ENCODE measurements at places on chromosomes 12 and 14.

DNA sequence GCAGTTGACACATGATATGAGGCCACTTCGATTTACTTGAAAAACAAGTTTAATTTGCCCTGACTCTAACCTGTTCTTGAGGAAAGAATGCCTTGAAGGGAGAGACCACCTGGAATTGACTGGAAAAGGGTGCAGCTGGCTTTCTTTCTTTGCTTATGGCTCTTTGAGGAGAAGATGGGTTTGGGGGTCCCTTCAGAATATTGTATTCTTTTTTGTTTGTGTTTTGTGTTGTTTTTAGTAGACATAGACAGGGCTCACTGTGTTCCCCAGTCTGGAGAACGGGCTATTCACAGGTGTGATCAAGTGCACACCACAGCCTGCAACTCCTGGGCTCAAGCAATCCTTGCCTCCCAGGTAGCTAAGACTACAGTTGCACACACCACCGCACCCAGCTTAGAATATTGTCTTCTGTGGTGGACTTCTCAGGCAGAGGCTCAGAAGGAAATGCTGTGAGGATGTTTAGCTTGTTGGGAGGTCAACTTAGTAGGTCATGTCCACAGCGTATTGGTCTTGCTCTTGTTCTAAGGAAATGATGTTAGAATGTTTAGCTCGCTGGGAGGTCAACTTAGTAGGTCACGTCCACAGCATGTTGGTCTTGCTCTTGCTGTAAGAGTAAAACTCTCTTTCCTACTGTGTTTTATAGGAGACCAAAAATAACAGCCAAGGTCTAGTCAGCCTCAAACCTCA lies 1.5 kb upstream of the NRL start:
- no peak for DNase-seq

- DNase-seq, result no peak
Measured at GRCh38 chr12:95022477-95022876, 19.0 kb upstream of the NDUFA12 start.

GRCh38 chr12:130375296-130376287 lies 37.9 kb downstream of the PIWIL1 start:
- DNase-seq, result no peak

DNA sequence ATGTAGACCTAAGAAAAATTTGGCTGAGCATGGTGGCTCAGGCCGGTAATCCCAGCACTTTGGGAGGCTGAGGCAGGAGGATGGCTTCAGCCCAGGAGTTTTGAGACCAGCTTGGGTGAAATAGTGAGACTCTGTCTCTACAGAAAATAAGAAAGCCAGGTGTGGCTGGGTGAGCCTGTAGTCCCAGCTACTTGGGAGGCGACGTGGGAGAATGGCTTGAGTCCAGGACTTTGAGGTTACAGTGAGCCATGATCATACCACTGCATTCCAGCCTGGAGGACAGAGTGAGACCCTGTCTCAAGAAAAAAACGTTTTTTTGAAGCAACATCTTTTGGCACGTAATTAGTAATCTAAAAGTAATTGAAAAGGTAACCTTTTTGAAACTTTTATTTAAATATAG lies 70.9 kb downstream of the FERMT2 start:
- DNase-seq, result no peak

DNA sequence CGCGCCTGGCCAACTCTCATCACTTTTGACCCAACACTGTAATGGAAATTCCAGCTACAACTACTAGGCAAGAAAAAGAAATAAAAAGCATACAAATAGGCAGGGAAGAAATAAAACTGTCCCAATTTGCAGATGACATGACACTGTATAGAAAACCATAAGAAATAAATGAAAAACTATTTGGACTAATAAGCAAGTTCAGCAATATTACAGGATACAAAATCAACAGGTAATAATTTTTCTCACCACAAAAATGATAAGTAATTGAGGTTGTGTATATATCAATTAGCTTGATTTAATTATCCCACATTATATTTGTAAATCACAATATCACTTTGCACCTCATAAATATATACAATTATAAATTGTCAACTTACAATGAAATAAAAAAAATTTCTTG lies 41.9 kb upstream of the OASL start:
- no peak for DNase-seq

GRCh38 chr14:53880761-53881160 lies 75.9 kb downstream of the BMP4 start:
- no peak for DNase-seq

DNA sequence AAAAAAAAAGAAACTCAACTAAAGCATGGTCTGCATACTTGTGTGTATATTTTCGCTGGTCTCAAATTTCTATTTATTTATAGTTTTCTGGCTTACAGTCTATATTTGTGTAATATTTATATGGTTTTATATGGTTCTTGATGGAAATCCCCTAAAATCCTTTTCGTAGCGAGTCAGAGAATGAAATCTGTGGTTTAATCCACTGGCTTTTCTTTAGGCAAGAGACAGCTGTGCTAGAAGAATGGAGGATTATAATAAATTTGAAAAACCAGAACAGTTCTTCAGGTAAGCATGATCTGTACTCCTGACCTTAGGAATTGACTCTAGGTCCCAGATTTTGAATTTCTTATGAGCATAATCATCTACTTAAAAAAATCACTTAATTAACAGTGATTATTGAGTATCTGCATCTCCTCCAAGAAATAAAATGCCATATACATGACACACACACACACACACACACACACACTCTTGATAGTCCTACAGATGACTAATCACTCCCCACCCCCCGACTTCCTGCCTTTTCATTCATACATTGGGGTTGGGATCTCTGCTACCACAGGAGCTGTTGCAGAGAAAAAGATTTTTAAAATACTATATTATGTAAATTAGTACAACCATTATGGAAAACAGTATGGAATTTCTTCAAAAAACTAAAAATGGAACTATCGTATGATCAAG lies 113.4 kb downstream of the CRADD start:
- DNase-seq, result peak; percentile 5

- no peak for DNase-seq
Measured at GRCh38 chr14:75578786-75579337, 442 bp downstream of the FLVCR2 start.

DNA sequence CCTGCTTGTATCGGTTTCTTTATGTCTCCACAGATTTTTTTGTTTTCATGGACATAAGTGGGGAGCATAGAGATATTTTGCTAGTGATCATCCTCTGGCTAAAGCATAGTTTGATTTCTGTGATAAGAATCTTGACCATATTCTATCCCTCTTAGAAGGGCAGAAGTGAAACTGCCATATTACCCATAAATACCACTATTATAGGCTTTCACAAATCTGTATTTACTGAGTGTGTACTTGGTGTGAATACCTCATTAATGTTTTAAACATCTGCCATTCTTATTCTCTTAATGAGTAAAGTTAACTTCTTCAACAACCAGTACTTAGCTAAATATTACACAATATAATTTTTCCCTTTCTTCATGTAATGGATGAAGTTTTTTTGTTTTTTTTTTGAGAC lies 16.1 kb downstream of the WNK1 start:
- no peak for DNase-seq

GRCh38 chr14:89881839-89882238 lies 72.7 kb downstream of the EFCAB11 start:
- no peak for DNase-seq

GRCh38 chr14:51353901-51354300 lies 113.9 kb downstream of the TMX1 start:
- DNase-seq, result no peak

DNA sequence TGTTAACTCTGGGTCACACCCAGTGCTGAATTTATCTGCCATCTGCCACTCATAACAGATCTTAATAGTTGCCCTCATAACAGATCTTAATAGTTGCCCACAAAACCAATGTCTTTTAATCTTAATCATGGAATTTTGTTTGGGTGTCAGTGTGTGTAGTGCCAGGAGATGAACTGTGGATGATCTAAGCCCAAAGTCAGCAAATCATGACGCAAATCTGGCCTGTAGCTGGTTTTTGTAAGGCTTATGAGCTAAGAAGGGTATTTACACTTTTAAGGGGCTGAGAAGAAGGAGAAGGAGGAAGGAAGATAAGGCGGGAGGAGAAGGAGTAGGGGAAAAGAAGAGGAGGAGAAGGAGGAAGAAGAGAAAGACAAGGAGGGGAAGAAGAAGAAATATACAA lies 10.0 kb upstream of the IL26 start:
- DNase-seq, result no peak

All from CD4-positive, alpha-beta T cell treated with Interleukin-12 subunit alpha and Interleukin-12 subunit beta, for 1 hour (primary cell).